ENCODE measurements at places on chromosomes 4 and X.

DNA sequence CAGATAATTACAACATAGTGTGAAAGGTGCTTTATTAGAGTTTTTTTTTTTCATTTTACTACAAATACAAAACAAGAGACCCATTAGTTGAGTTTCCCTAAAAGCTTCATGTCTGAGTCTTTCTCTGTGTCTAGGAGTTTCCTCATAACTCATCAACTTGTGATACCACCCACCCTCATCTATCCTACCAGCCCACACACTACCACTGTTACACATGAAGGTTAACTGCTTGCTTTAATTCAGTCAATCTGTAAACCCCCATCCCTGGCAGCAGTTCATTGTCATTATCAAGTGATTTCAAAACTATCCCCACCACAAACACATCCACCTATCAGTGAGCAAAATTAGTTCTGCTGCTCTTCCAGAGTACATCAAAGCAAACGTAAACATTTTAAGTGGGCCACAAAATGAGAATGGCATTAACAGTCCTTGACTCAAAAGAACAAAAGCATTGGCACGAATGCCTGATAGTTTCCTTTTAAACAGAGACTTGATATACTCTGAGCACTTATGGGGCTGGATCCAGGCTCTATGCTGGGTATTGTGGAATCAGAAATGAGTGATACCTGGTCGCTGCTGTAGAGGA lies 331.6 kb upstream of the FAM241A start:
- no peak for DNase-seq
- H3K4me3 ChIP-seq, result no peak overlapping the region
- H3K27me3 ChIP-seq, result no peaks in the 10 kb centered on the region

- peak; percentile 32 for DNase-seq
- H3K36me3 ChIP-seq, result no peaks in the 10 kb centered on the region
- peak overlapping the region; percentile 98 for H3K27ac ChIP-seq
- peak overlapping the region; percentile 72 for H3K4me3 ChIP-seq
These were observed 39.8 kb upstream of the TMEM131L start for GRCh38 chr4:153426207-153426885.

DNA sequence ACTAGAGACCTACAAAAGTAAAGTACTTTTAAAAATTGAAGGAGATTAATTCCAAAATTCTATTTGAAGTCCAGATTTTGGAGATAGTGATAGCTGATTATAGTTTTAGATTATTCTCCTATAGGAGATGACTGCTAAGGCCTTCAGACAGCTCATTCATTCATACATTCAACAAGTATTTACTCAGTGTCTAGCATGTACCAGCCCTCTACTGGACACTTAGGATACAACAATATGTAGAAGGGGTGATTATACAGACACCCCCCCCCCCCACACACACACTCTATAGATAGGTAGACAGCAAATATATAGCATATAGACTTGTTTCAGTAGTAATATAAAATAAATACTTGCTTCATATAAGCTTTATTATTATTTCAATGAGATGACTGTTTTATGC lies 60.4 kb upstream of the TAF9B start:
- H3K4me1 ChIP-seq, result no peaks in the 10 kb centered on the region
- H3K27ac ChIP-seq, result no peak overlapping the region
- H3K4me3 ChIP-seq, result no peak overlapping the region
- H3K36me3 ChIP-seq, result no peaks in the 10 kb centered on the region
- peaks cover 2% of the 10 kb centered on the region for H3K27me3 ChIP-seq

DNA sequence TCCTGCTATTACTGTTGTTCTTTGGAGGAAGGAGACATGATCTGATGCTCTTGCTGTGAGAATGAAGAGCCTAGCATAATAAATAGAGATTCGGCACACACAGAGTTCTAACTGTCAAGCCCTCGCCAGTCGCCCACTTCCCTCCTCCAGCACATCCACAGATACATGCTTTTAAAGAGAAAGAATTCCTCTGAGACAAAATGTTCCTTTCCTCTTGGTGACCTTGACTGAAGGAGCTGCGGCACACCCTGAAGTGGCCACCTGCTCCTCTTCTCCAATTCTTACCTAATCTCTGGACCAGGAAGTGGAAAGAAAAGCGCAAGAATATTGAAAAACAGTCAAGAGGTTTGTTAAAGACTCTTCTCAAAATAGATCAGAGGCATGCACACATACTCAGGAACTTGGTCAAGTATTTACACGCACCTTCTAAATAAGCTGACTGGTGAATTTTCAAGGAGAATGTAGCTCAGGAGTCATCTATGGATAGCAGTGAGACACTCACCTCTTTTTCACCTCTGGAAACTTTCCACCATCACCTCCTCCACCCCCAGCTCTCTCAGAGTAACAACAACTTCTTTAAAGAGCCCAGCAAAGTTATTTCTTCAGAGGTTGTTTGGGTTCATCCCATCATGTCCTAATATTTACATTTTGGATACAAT lies 95.4 kb downstream of the PARM1 start:
- H3K4me3 ChIP-seq, result no peak overlapping the region
- DNase-seq, result no peak
- H3K36me3 ChIP-seq, result no peaks in the 10 kb centered on the region
- no peak overlapping the region for H3K27ac ChIP-seq
- no peaks in the 10 kb centered on the region for H3K27me3 ChIP-seq
- H3K4me1 ChIP-seq, result no peaks in the 10 kb centered on the region

- peaks cover 8% of the 10 kb centered on the region for H3K36me3 ChIP-seq
- no peak for DNase-seq
- H3K4me3 ChIP-seq, result no peak overlapping the region
- H3K27me3 ChIP-seq, result no peaks in the 10 kb centered on the region
- H3K27ac ChIP-seq, result no peak overlapping the region
- peaks cover 37% of the 10 kb centered on the region for H3K4me1 ChIP-seq
These were observed 20.6 kb downstream of the ZNF721 start for GRCh38 chr4:478373-478772.

GRCh38 chrX:2507904-2508627 lies 7.3 kb upstream of the DHRSX start:
- no peak overlapping the region for H3K4me3 ChIP-seq
- no peak overlapping the region for H3K27ac ChIP-seq
- H3K27me3 ChIP-seq, result no peaks in the 10 kb centered on the region

DNA sequence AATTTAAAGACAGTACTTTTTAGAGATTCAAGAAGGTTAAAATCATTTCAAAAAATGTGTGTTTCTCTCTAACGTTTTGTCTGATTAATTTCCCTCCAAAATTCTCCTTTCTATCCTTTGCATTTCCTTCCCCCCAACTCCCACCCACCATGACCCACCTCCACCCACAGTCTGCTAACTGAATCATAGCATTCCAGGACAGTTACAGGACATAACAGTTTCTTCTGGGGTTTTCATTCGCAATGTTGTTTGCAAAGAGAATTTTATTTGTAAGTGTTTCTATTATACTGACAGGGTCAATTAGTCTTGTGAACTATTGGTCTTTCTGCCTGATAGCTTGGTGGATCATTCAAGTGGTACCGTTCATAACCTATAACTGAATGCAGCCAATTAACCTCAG lies 53.7 kb downstream of the ANAPC10 start:
- H3K27me3 ChIP-seq, result no peaks in the 10 kb centered on the region
- H3K27ac ChIP-seq, result no peak overlapping the region
- DNase-seq, result no peak
- H3K4me1 ChIP-seq, result peaks cover 6% of the 10 kb centered on the region

- H3K27ac ChIP-seq, result no peak overlapping the region
- no peaks in the 10 kb centered on the region for H3K4me1 ChIP-seq
- H3K36me3 ChIP-seq, result no peaks in the 10 kb centered on the region
- no peak overlapping the region for H3K4me3 ChIP-seq
- no peaks in the 10 kb centered on the region for H3K27me3 ChIP-seq
These were observed 239.4 kb downstream of the SPATA18 start for GRCh38 chr4:52290466-52290865.

DNA sequence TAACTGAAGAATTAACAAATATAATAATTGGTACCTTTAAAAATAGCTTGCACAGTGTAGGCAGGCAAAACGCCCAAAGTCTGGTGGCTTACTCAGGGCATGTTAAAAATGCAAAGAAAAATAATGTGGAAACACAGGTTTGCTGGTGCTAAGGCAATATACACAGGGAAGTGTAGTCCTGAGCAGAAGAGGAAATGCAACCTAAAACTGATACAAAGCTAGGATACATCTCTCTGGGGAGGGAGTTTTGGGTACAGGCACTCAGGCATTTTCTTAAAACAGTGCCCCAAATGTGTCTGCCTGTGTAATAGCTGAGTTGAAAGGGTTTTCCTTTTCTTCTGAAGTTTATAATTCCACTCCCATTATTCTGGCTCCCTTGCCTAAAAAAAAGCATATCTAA lies 47.4 kb downstream of the TMPRSS11E start:
- H3K36me3 ChIP-seq, result peaks cover 4% of the 10 kb centered on the region
- H3K4me1 ChIP-seq, result peaks cover 7% of the 10 kb centered on the region
- no peak overlapping the region for H3K4me3 ChIP-seq
- no peaks in the 10 kb centered on the region for H3K27me3 ChIP-seq

DNA sequence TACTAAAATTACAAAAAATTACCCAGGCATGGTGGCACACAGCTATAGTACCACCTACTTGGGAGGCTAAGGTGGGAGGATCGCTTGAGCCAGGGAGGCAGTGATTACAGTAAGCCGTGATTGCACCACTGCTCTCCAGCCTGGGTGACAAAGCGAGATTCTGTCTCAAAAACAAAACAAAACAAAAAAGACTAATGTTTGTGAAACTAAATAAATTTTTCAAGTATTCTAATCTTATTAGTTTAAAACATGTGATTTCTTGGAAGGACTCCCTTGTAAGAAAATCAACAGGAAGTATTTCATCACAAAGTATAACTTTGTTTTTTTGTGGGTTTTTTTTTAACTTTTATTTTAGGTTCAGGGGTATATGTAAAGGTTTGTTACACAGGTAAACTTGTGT lies 89.6 kb downstream of the EGF start:
- H3K36me3 ChIP-seq, result no peaks in the 10 kb centered on the region
- H3K27me3 ChIP-seq, result peaks cover 1% of the 10 kb centered on the region
- no peak for DNase-seq
- no peak overlapping the region for H3K4me3 ChIP-seq
- H3K27ac ChIP-seq, result no peak overlapping the region
- H3K4me1 ChIP-seq, result no peaks in the 10 kb centered on the region

DNA sequence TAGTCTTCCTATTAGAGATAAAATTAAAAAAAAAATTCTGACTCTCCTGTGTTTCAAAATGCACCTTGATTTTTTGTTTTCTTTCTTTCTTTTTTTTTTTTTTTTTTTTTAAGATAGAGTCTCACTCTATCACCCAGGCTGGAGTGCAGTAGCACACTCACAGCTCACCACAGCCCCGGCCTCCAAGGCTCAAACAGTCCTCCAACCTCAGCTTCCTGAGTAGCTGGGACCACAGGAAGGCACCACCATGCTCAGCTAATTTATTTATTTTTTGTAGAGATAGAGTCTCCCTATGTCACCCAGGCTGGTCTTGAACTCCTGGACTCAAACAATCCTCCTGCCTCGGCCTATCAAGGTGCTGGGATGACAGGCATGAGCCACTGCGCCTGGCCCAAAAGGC lies 41.1 kb upstream of the TMEM184C start:
- no peak overlapping the region for H3K27ac ChIP-seq
- H3K4me3 ChIP-seq, result no peak overlapping the region
- peaks cover 4% of the 10 kb centered on the region for H3K27me3 ChIP-seq
- no peak for DNase-seq

GRCh38 chr4:159765382-159765781 lies 662.5 kb downstream of the RAPGEF2 start:
- H3K27me3 ChIP-seq, result no peaks in the 10 kb centered on the region
- no peaks in the 10 kb centered on the region for H3K4me1 ChIP-seq
- DNase-seq, result no peak
- no peak overlapping the region for H3K4me3 ChIP-seq
- no peaks in the 10 kb centered on the region for H3K36me3 ChIP-seq
- H3K27ac ChIP-seq, result no peak overlapping the region

DNA sequence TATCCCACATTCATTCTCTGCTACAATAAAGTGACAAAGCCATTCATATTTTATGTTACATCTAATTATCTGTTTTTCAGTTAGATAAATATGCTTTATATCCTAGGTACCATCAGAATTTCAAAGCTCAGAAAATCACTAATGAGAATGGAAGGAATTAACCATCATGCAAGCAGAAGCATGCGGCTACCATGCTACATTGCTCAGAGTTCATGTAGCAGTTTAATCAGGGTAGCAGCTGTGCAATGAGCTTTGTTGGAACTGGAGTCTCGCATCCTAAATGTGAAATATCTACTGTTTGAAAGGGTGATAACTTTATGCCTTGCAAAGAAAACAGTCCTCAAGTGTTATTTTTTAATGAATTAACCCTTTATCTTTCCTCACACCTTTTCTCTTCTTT lies 77.5 kb downstream of the SNCA start:
- no peak overlapping the region for H3K4me3 ChIP-seq
- no peaks in the 10 kb centered on the region for H3K36me3 ChIP-seq
- H3K27ac ChIP-seq, result no peak overlapping the region
- H3K4me1 ChIP-seq, result no peaks in the 10 kb centered on the region
- no peaks in the 10 kb centered on the region for H3K27me3 ChIP-seq

All from naive thymus-derived CD8-positive, alpha-beta T cell (primary cell).